Small intestine (tissue), 16 donors: ENCODE measurements at places on chromosomes 4 and X.

- no peak overlapping the region for H3K4me3 ChIP-seq
- H3K27me3 ChIP-seq, result no peaks in the 10 kb centered on the region
- H3K36me3 ChIP-seq, result no peaks in the 10 kb centered on the region
- no peaks in the 10 kb centered on the region for H3K4me1 ChIP-seq
- no peak for DNase-seq
- no peak overlapping the region for H3K27ac ChIP-seq
Observed at GRCh38 chr4:143743591-143743990, 43.1 kb upstream of the FREM3 start.

GRCh38 chr4:41205854-41206460 is 8.4 kb downstream of the APBB2 start:
- H3K4me1 ChIP-seq, result peaks cover 8% of the 10 kb centered on the region
- DNase-seq, result no peak
- H3K27ac ChIP-seq, result no peak overlapping the region
- peaks cover 2% of the 10 kb centered on the region for H3K27me3 ChIP-seq
- no peaks in the 10 kb centered on the region for H3K36me3 ChIP-seq
- no peak overlapping the region for H3K4me3 ChIP-seq

- no peaks in the 10 kb centered on the region for H3K4me1 ChIP-seq
- no peak overlapping the region for H3K27ac ChIP-seq
- no peaks in the 10 kb centered on the region for H3K27me3 ChIP-seq
- no peak for DNase-seq
- H3K4me3 ChIP-seq, result no peak overlapping the region
- no peaks in the 10 kb centered on the region for H3K36me3 ChIP-seq
Observed at GRCh38 chrX:71315917-71316316, 14.4 kb downstream of the ITGB1BP2 start.

GRCh38 chrX:40434947-40435346 is 145.8 kb upstream of the ATP6AP2 start:
- H3K27me3 ChIP-seq, result no peaks in the 10 kb centered on the region
- H3K27ac ChIP-seq, result peak overlapping the region; percentile 53
- DNase-seq, result peak; percentile 62
- no peaks in the 10 kb centered on the region for H3K36me3 ChIP-seq

GRCh38 chrX:129772796-129773431 is 6.8 kb upstream of the SASH3 start:
- peak overlapping the region; percentile 88 for H3K27ac ChIP-seq
- no peak overlapping the region for H3K4me3 ChIP-seq
- peaks cover 2% of the 10 kb centered on the region for H3K4me1 ChIP-seq
- no peaks in the 10 kb centered on the region for H3K27me3 ChIP-seq

GRCh38 chrX:9534686-9535085 is 69.8 kb downstream of the TBL1X start:
- no peaks in the 10 kb centered on the region for H3K36me3 ChIP-seq
- H3K4me1 ChIP-seq, result no peaks in the 10 kb centered on the region
- H3K4me3 ChIP-seq, result no peak overlapping the region
- DNase-seq, result no peak

GRCh38 chr4:109185548-109185947 is 116.9 kb downstream of the COL25A1 start:
- H3K4me3 ChIP-seq, result no peak overlapping the region
- H3K27ac ChIP-seq, result no peak overlapping the region
- H3K4me1 ChIP-seq, result no peaks in the 10 kb centered on the region

DNA sequence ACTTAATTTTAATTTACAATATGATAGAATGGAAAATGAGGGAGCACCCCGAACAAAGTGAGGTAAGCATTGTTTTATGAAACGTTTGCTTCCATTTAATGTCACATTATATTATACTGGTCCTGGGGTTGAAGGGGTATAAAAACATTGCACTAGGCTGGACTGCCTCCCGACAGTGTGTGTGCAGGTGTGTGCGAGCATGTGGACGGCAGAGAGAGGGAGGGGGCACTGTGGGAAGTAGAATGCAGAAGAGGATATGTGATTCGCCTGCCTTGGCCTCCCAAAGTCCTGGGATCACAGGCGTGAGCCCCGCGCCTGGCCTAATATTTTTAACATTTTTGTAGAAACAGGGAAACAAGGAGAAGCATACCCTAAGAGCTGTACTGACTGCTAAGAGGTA is 36.0 kb downstream of the IRF2 start:
- H3K4me3 ChIP-seq, result no peak overlapping the region
- DNase-seq, result no peak
- H3K27me3 ChIP-seq, result no peaks in the 10 kb centered on the region
- peak overlapping the region; percentile 4 for H3K27ac ChIP-seq
- peaks cover 18% of the 10 kb centered on the region for H3K4me1 ChIP-seq

GRCh38 chr4:74559853-74560252 is 114.9 kb downstream of the AREG start:
- no peak overlapping the region for H3K27ac ChIP-seq
- H3K36me3 ChIP-seq, result no peaks in the 10 kb centered on the region
- no peak for DNase-seq
- H3K4me1 ChIP-seq, result no peaks in the 10 kb centered on the region
- no peaks in the 10 kb centered on the region for H3K27me3 ChIP-seq

GRCh38 chrX:131826572-131826971 is 196.5 kb upstream of the STK26 start:
- H3K4me3 ChIP-seq, result no peak overlapping the region
- no peak for DNase-seq
- no peaks in the 10 kb centered on the region for H3K36me3 ChIP-seq
- H3K4me1 ChIP-seq, result no peaks in the 10 kb centered on the region

DNA sequence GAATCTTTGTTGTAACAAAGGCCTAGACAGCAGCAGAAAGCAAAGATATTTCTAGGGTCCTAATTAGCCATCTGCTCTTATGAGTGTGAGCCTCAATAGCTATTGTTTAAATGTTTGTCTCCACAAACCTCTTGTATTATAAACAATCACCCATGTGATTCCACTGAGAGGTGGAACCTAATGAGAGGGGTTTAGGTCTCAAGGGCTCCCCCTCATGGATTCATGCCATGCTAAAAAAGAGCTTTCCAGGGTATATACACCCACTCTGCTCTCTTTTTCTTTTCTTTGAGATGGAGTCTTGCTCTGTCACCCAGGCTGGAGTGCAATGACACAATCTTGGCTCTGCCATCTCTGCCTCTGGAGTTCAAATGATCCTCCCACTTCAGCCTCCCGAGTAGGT is 42.1 kb downstream of the TRIM61 start:
- H3K4me3 ChIP-seq, result no peak overlapping the region
- no peaks in the 10 kb centered on the region for H3K27me3 ChIP-seq
- H3K36me3 ChIP-seq, result no peaks in the 10 kb centered on the region
- no peak for DNase-seq
- H3K4me1 ChIP-seq, result no peaks in the 10 kb centered on the region

GRCh38 chrX:37776283-37776986 is 3.4 kb upstream of the CYBB start:
- no peak overlapping the region for H3K4me3 ChIP-seq
- H3K27me3 ChIP-seq, result no peaks in the 10 kb centered on the region
- H3K27ac ChIP-seq, result peak overlapping the region; percentile 24
- no peaks in the 10 kb centered on the region for H3K36me3 ChIP-seq
- DNase-seq, result no peak

- DNase-seq, result no peak
- H3K36me3 ChIP-seq, result no peaks in the 10 kb centered on the region
Observed at GRCh38 chr4:172666711-172667368, 501.8 kb upstream of the GALNT7 start.

GRCh38 chr4:26303008-26303407 is 17.8 kb upstream of the RBPJ start:
- no peaks in the 10 kb centered on the region for H3K27me3 ChIP-seq
- H3K27ac ChIP-seq, result no peak overlapping the region

DNA sequence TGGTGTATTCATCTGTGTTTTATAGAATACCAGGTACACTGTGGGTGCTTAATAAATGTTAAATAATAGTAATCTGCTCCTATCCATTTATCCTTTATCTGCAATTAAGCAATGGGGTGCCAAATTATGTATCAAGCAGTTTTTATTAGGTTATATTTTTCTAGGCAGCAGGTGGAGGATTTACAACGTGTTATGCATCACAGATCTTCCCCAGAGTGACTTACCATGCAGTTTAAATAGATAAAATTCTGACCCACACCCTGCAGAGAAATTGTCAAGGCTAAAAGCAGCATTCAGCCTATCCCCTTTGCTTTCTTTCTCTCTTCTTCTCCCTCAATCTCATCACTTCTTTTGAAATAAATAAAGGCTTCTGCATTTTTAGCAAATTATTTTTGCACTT is 306.4 kb downstream of the CXXC4 start:
- H3K4me3 ChIP-seq, result no peak overlapping the region
- DNase-seq, result no peak
- H3K27me3 ChIP-seq, result no peaks in the 10 kb centered on the region
- no peaks in the 10 kb centered on the region for H3K36me3 ChIP-seq
- no peaks in the 10 kb centered on the region for H3K4me1 ChIP-seq
- no peak overlapping the region for H3K27ac ChIP-seq

- H3K27ac ChIP-seq, result no peak overlapping the region
- no peaks in the 10 kb centered on the region for H3K27me3 ChIP-seq
- no peak overlapping the region for H3K4me3 ChIP-seq
- H3K36me3 ChIP-seq, result no peaks in the 10 kb centered on the region
- H3K4me1 ChIP-seq, result no peaks in the 10 kb centered on the region
- DNase-seq, result no peak
Observed at GRCh38 chr4:87950493-87950892, 25.0 kb upstream of the SPP1 start.

GRCh38 chr4:79597266-79597665 is 189.2 kb upstream of the GK2 start:
- no peak overlapping the region for H3K27ac ChIP-seq
- no peak overlapping the region for H3K4me3 ChIP-seq
- H3K27me3 ChIP-seq, result no peaks in the 10 kb centered on the region
- no peak for DNase-seq
- no peaks in the 10 kb centered on the region for H3K36me3 ChIP-seq
- H3K4me1 ChIP-seq, result no peaks in the 10 kb centered on the region

- no peak overlapping the region for H3K4me3 ChIP-seq
- no peak overlapping the region for H3K27ac ChIP-seq
- H3K4me1 ChIP-seq, result no peaks in the 10 kb centered on the region
Observed at GRCh38 chrX:7889680-7890079, 37.5 kb downstream of the PNPLA4 start.

- H3K4me3 ChIP-seq, result no peak overlapping the region
- H3K27me3 ChIP-seq, result no peaks in the 10 kb centered on the region
- no peak for DNase-seq
- H3K4me1 ChIP-seq, result no peaks in the 10 kb centered on the region
- no peaks in the 10 kb centered on the region for H3K36me3 ChIP-seq
Observed at GRCh38 chr4:133592106-133592505, 443.0 kb downstream of the PCDH10 start.

- peak; percentile 63 for DNase-seq
- no peak overlapping the region for H3K4me3 ChIP-seq
- no peaks in the 10 kb centered on the region for H3K4me1 ChIP-seq
- peaks cover 3% of the 10 kb centered on the region for H3K27me3 ChIP-seq
Observed at GRCh38 chr4:4334798-4335520, 44.9 kb downstream of the ZBTB49 start.

DNA sequence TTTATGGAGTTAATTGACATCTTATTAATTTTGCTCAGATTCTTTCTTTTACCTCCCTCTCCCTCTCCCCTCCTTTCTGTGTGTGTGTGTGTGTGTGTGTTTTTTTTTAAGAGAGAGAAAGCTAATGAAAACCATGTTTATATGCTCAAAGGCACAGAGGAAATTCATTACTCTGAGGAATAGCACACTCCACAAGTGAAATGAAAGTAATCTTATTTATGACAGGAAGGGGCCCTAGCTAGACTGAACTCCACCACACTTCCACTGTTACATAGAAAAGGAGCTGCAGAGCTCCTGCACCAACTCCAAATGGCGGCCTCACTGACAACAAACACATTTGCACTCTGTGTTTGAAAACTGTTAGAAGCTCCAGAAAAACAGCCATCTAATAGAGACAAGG is 150.6 kb downstream of the RASL11B start:
- DNase-seq, result no peak
- no peak overlapping the region for H3K4me3 ChIP-seq
- no peaks in the 10 kb centered on the region for H3K4me1 ChIP-seq
- H3K36me3 ChIP-seq, result no peaks in the 10 kb centered on the region

- H3K4me3 ChIP-seq, result no peak overlapping the region
- no peak for DNase-seq
- no peaks in the 10 kb centered on the region for H3K27me3 ChIP-seq
- no peaks in the 10 kb centered on the region for H3K36me3 ChIP-seq
Observed at GRCh38 chr4:122617597-122618593, 3.0 kb downstream of the IL21 start.

- H3K36me3 ChIP-seq, result no peaks in the 10 kb centered on the region
- DNase-seq, result peak; percentile 55
- no peaks in the 10 kb centered on the region for H3K27me3 ChIP-seq
- H3K4me3 ChIP-seq, result no peak overlapping the region
Observed at GRCh38 chrX:41471786-41472185, 24.6 kb downstream of the NYX start.

- H3K36me3 ChIP-seq, result no peaks in the 10 kb centered on the region
- no peak overlapping the region for H3K27ac ChIP-seq
- no peaks in the 10 kb centered on the region for H3K27me3 ChIP-seq
Observed at GRCh38 chr4:149465955-149466354, 349.7 kb downstream of the IQCM start.

DNA sequence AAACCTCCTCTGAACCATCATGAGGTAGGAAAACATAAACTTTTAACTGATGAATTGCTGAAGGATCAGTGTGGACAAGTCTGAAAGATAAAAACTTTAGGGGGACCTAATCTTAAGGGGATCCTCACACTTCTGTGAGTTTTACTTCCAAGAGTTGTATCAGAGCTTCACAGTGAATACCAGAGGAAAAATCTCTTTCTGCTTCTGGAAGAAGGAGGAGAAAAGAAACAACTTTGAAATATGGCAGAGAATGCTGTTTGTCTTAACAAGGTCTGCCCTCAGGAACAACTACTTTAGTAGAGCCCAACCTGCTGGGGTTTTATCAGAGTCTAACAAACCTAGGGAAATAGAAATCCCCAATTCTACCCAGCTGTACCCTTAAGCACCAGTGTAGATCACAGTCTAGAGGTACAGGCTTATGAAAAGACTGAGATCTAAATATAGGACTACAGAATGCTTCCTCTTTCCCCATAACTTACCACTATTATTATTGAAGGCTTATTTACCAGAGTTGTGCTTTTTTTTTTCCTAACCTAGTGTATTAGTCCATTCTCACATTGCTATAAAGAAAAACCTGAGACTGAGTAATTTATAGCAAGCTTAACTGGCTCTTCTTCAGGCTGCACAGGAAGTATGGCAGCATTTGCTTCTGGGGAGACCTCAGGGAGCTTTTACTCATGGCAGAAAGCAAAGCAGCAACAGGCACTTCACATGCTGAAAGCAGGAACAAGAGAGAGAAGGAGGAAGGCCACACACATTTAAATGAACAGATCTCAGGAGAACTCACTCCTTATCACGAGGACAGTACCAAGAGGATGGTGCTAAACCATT is 167.9 kb downstream of the CAMK2D start:
- H3K4me1 ChIP-seq, result no peaks in the 10 kb centered on the region
- H3K36me3 ChIP-seq, result peaks cover 2% of the 10 kb centered on the region
- no peak overlapping the region for H3K4me3 ChIP-seq
- no peaks in the 10 kb centered on the region for H3K27me3 ChIP-seq
- no peak overlapping the region for H3K27ac ChIP-seq

DNA sequence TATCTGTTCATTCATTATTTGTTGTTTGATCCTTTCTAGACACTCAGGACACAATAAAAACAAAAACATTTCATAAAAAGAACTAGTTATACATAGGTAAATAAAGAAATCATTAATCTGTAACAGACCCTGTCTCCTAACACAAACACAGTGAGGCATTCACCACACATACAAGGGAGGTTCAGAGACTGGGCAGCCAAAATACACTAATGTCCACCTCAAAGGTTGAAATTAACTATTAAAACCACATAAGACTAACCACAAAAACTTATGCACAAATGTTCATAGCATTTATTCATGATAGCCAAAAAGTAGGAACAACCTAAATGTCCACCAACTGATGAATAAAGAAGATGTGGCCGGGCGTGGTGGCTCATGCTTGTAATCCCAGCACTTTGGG is 7.8 kb downstream of the PAPSS1 start:
- no peaks in the 10 kb centered on the region for H3K27me3 ChIP-seq
- H3K4me1 ChIP-seq, result no peaks in the 10 kb centered on the region
- no peak overlapping the region for H3K4me3 ChIP-seq
- no peaks in the 10 kb centered on the region for H3K36me3 ChIP-seq
- H3K27ac ChIP-seq, result no peak overlapping the region
